ENCODE measurements at places on chromosomes 1 and 21.
A peak's percentile ranks its signal among the peaks of the same experiment; 100 is the strongest.

- DNase-seq, result peak; percentile 81
Measured at GRCh38 chr1:23799570-23800399, 769 bp downstream of the GALE start.

DNA sequence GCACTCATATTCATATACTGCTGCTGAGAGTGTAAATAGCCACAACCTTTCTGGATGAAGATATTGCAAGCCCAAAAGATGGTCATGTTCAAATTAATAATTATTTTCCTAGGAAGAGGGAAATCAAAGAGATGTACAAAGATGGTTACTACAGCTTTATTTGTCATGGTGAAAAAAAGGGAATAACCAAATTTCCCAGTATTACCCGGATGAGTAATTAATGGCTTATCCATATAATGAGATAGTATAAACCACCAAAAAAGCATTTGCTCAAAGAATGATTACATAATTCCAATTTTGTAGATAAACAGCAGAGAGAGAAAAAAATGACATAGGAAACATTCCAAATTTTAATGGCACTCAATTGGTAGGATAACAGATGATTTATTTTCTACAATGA, 165.6 kb downstream of the C1orf21 start:
- no peak for DNase-seq

- DNase-seq, result no peak
Measured at GRCh38 chr1:182406012-182406411, 5.5 kb upstream of the TEDDM1 start.

DNA sequence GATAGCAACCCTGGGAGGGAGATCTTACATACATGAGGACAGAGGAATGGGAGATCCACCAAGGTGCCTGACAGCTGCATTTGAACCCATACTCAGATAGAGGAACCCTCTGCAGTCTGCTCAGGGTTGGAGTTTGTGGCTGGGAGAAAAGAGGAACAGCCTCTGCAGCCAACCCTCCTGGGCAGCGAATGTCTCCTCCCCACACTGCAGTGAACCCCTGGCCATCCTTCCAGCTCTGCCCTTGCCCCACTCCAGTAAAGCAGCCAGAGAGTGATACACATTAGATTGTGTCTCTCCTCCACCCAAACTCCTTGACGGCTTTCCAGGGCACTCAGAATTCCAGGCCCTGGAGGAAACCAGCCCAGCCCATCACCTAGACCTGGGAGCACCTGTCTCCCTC, 137.7 kb downstream of the RUNX1 start:
- DNase-seq, result no peak

GRCh38 chr1:51231120-51231519, 5.0 kb upstream of the RNF11 start:
- no peak for DNase-seq

DNA sequence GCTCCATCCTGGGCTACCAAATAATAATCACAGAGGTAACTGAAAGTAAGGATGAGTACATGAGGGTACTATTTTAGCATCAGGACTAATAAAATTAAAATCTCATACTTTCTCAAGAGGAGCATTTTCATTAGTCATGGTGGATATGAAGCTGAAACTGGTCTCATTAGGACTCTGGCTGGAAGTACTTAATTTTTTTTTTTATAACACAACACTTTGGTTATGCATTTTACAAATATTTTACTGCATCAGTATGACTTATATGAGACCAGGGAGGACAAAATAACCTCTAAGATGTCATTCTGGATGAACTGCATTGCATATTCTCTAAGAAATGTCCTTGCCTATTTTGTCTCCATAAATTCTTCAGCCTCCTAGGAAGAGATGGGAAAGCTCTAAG, 290.9 kb downstream of the HLX start:
- no peak for DNase-seq

GRCh38 chr1:208029381-208030287, 118.7 kb upstream of the CD34 start:
- peak; percentile 68 for DNase-seq

GRCh38 chr1:155133799-155134281, 1.8 kb upstream of the SLC50A1 start:
- no peak for DNase-seq

- no peak for DNase-seq
Measured at GRCh38 chr21:42518215-42518614, 4.6 kb downstream of the SLC37A1 start.

DNA sequence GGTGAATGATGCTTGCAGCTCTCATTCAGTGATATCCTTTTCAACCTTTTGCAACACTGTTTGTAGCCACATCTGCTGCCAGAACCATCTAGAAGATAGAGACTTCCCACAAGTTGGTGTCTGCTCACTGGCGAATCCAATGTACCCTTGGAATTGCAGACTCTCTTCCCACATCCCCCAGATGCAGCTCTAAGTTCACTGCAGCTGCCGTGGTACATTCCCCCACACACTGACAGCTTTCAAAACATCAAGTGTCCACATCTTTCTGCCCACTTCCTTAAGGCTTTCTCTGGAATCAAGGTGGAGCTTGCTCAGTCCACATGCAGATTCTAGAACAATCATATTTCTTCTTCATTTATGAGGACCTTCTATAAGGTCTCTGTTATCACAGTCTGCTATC, 99.2 kb downstream of the PLPPR4 start:
- DNase-seq, result no peak

DNA sequence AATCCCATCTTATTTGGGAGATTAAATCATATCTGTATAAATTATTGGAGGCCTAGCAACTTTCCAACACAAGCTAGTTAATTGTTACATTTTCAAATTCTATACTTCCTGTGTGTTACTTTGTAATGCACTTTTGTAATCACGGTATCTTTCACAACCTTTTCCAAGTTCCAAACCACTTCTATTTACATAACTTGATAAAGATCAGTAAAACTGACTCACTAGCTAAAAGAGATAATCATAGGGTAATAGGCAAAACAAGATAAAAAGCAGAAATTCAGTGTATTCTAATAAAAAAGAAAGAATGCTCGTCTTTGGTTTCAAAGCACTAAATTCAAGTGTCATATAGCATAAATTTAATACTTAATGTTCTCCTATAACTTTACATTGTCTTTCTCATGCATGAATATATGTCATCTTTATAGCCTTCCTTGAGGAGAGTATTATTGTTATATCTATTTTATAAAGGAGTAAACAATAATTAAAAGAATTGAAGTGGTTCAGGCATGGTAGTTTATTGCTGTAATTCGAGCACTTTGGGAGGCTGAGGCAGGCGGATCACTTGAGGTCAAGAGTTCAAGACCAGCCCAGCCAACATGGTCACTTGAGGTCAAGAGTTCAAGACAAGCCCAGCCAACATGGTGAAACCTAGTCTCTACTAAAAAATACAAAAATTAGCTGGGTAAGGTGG, 66.4 kb downstream of the RGS13 start:
- DNase-seq, result no peak

- DNase-seq, result no peak
Measured at GRCh38 chr1:85179522-85179921, 21.3 kb downstream of the SYDE2 start.

GRCh38 chr1:24735156-24735508, 10.1 kb upstream of the CLIC4 start:
- DNase-seq, result no peak

DNA sequence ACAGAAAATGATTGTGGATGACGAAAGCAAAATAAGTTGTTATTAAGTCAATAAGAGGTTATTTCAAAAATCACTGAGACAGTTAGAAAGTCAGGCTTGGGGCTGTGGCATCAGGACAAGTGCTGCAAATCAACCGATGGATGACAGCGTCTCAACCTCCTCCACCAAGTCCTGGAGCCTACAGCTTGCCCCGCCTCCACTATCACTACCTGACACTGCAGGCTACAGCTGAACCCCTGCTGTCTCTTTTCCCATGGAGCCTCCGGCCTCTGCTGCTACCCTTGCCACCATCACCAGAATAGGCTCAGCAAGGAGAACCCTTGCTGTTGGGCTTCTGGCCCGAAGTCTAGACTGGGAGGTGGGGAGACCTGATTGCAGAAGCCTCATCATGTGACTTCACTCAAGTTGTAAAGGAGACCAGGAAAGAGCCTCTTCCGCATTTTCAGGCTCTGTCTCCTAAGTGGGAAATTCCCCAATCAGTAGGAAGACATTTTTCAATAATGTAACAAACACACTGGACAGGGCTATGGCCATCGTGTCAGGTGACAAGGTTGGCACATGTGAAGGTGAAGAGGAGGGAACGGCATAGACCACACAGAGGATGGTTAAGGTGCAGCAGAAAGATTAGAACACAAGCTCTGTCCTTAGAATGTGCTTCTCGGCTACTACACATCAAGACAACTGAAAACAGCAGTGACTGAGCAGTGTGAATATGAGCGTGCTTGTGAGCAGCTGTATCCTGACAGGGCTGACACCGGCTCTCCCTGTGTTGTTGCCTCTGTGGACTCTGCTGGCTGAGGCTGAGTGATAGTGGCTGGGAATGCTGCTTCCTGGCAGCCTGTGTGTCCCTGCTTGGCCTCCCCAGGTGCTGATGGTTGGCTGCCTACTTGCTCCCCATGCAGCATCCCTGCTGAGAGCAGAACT, 660.7 kb downstream of the PTPRU start:
- no peak for DNase-seq

DNA sequence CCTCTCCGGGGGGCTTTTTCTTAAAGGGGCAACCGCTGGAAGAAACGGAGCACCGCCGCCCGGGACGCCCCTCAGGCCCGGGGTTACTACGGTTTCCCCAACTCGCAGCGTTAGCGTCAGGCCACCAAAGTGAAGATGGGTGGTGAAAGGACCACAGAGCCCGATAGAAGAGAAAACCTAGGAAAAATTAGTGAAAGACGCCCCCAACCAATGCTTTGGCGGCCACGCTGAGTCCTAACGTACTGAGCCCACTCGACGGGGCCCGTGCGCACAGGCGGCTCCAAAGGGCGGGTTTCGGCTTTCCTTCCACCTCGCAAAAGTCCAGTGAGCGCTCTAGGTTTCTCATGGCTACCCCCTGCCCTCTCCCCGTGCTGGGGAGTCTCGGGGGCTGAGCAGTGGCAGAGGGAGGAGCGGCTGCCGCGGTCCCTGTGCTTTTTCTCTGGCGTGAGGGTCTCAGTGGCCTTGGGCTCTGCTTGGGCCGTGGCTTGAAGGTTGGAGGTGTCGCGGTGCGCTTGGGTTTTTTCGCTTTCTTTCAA, 12.2 kb upstream of the SPEN start:
- no peak for DNase-seq

DNA sequence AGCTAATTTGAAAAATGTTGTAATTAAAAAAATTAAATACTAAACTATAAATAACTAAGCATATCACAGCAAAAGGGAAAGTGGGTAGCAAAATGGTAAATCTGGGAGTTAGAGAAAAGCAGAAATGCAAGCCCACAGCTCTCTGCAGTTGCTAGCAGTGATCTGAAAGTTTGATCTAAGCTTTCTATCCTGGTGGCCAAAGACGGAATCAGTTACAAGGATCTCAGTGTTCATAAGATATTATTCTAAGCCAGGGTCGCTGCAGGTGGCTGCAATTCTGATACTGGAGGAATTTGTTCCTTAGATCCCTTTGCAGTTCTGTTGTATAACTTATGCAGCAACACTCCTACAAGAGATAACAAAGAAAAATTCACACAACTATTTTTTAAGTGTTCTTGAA, 363.7 kb downstream of the SETD4 start:
- DNase-seq, result no peak

DNA sequence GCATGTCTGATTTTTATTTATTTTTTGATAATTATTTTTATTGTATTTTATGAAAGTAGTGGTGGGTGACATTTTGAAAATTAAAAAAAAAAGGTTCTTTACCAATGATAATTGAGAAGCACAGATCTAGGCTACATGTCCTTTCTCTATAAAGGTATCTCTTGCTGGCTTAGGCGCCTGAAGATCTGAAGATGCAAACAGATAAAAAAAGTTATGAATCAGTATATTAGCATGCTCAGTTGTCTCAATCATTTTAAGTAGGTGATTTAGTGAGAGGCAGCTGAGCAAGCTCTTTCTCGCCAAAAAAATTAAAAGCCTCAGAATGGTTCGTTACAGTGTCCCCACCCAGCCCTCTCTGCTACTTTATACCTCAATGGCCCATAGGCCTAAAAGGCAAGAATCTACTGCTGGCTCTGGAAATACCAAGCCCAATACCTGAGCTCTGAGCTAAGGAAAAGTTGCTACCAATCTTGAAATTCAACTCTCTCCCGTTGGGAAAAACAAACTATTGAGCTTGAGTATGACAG, 42.2 kb upstream of the DPT start:
- no peak for DNase-seq

- DNase-seq, result peak; percentile 32
Measured at GRCh38 chr1:25360596-25361581, 22.8 kb downstream of the TMEM50A start.

DNA sequence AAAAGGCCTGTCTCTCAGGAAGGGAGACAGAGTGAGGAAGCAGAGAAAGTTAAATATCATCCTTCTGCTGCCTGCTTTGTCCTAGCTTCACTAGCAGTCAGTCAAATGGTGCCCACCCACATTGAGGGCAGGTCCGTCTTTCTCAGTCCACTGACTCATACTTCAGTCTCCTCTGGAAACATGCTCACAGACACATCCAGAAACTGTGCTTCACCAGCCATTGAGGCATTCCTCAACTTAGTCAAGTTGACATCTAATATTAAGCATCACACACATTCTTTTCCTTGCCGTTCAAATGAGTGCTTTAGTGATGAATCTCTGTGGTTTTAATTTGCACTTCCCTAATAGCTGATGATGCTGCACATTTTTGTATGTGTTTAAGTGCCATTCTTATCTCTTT, 777.8 kb upstream of the PRMT6 start:
- no peak for DNase-seq

GRCh38 chr1:182391028-182391361, 595 bp downstream of the GLUL start:
- no peak for DNase-seq

DNA sequence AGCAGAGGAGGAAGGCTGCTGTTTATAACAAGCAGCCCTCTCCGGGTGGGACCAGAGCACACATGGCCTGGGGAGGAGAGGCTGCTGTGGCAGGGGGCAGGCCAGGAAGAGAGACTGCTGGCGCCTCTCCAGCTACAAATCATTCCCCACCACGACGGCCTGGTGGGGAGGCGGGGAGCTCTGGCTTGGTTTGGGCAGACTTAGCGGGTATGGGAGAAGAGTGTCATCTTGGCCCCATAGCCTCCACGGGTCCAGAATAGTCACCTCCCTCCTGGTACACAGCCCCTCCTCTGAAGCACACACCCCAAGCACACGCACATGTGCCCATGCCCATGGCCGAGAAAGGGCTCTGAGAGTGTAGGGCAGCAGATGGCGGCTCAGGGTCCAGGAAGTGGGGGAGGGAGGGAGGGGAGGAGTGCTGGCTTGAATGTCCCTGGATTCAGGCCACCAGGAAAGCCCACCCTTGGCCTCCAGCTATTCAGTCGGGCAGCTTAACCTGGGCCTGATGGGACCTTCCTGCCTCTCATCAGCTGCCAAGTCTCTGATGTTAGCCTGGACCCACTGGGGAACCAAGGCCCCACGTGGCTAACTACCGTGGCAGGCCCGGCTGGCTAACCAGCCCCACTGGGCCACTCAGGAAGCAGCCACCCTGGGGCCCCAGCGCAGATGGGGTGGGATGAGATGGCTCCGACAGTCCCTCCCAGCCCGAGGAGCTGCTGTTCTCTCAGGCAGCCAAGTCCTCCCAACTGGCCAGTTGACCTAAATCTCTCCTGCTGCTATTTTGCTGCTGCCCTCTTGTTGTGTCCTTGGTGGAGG, 10.9 kb downstream of the LRP8 start:
- DNase-seq, result peak; percentile 52
